NB4 (cell line): ENCODE measurements at places on chromosomes 2 and 18.

DNA sequence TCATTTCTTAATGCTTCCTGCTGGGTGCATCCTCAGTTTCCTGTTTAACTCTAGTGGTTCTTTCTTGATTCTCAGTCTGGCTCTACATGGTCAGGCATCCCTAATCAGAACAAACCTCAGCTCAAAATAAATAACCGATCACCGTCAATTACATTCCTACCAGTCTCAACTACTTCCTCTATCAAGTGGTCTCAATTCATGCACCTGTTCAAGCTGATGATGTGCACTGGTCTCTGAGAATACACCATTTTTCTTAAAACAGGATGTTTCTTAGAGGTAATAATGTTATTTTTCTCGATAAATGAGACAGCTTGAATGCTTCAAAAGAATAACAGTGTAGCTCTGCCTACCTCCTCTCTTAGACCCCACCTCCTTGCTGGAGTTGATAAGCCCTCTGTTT, 420.9 kb downstream of the SOCS6 start:
- no peak for DNase-seq

DNA sequence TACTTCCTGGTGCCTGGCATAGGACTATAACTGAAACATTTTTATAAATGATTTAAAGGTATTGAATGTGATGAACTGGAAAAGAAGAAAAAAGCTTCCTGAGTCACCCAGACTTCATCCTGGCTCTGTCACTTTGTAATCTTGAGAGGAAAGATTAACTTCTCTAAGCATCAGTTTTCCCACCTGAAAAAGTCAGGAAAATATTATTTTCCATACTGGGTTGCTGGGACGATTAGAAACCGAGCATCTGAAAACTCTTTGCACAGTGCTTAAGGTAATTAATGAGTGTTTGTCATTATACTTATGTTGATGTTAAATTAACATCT, 71.8 kb downstream of the FMNL2 start:
- DNase-seq, result no peak

DNA sequence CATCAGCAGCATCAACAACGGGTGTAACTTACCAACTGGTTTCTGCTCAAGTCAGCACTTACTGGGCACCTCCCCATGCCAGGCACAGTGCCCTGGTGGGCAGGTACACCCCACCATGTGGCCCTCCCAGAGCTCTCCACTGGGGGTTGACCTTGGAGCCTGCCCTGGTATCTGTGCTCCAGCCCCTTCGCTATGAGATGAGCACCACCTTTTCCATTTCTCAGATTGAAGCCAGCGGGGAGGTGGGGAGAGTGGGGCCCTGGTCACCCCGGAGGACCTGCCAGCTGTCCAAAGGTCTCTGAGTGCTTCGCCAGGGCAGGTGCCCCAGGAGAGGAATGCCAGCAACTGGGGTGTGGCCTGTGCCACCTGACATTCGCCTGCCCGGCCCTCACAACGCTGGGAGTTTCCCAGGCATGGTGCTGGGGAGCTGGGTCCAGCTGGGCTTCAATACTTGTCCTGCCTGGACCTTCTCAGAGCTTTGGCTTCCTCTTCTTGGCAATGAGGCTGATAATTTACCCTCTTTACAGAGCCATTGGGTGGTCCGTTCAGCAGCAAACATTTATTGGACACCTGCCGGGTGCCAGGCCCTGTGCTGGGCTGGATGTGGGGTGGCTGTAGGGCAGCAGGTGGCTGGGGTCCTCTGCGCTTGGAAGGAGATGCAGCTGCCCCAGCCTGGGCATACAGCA, 5.9 kb upstream of the ZAP70 start:
- DNase-seq, result no peak

DNA sequence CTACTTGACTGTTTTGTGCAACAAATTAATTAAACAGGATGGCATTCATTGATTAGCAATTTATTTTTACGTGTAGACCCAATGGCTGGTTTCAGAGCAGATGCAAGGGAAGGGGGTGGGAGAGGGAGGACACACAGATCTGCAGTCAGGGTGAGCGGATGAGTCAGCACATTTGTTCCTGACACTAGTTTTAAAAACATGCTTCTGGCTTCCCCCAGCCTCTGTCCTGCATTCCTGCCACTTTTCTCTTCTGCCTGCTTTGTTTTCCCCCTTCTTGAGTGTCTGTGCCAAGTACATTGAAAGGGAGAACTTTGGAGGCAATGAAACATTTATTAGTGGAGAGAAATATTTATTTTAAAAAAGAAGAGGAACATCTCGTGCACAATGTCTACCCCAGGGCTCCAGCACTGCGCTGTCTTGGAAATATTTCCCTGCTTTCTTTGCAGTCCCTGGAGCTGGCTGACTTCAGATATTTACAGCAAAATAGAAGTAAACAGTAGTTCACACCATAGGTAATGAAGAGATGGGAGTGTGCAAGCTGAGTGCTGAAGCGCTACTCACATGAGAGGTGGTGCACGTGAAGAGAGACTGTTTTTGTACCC, 52.2 kb downstream of the NRP2 start:
- peak; percentile 68 for DNase-seq

GRCh38 chr18:59455728-59456276, 96.7 kb upstream of the LMAN1 start:
- peak; percentile 13 for DNase-seq

- DNase-seq, result no peak
Measured at GRCh38 chr2:9285921-9286320, 79.3 kb downstream of the ASAP2 start.

DNA sequence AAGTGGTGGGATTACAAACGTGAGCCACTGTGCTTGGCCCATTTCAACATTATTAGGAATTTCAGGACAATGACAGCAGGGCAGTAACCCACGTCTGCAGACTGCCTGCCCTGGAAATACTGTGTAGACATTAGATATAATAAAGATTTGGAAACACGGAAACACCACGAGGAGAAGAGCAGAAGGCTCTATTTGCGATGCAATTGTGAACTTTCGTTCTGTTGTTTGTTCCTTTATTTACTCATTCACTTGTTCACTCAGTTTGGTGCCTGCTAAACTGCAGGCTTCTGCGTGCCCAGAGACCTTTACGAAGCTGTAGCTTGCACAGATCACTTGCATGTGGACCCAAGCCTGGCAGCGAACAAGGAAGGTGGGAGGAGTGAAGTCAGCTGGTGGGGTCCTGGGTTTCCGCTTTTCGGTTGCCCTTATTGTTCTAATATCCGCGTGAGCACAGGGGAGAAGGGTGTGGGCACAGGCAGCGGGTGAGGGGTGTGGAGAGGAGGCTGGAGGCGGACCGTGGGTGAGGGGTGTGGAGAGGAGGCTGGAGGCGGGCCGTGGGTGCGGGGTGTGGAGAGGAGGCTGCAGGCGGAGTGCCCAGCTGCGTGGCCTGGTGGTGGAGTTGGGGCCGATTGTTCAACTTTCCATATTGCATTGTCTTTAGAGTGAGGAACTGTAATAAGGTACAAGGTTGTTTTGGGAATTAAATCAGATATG, 3.4 kb downstream of the COLEC11 start:
- peak; percentile 75 for DNase-seq

DNA sequence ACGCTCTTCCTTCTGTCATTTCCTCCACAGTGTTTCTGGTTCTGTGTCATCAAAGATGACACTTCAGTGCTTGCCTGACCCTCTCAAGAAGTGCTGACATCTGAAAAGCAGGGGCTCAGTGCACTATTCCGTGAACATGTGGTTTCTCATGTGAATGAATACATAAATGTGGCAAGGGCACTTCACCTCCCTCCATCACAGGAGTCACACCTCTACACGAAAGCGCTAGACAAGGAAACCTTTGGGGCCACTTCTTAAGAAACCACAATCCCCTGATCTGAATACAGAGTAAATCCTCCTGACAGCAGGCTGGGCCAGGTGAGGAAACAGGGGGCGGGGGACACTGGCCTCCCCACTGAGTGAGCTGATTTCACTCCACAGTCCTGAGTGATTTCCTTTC, 145.8 kb upstream of the ACAA2 start:
- DNase-seq, result no peak

DNA sequence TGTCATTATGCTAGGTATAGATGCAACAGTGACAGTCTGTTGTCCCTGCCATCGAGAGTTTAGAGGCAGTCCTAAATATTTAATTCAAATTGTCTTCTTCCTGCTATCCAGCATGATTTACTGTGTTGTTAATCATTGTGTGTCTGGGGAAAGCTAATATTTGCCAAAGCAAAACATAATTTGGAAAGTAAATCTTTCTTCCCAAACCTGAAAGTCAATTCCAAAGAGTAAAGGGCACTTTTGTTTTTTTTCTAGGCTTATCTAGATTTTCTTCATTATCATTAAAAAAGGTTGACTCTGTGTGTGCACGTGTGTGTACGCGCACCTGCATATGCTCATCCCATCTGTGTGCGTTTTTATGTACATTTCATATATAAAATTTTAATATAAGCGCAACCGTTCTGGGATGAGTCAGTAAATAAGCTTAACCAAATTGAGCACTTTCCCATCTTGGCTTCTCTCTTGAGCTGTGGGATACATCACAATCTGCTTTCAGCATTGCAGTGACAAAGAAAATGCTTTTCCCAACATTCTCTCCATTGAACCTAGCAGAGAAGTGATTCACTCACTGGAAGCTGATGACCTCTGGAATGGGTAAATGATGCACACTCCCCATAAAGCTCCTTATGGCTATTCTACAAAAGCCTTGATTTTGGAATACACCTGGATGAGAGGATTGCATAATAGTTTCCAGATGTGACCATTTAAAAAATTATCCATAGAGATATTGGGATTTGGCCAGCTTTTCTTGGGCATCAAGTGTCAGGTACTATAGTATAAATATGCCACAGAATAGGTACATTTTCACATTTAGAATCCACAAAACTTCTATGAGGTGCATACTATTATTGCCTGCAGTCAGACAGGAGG, 488.4 kb downstream of the ADCYAP1 start:
- no peak for DNase-seq

DNA sequence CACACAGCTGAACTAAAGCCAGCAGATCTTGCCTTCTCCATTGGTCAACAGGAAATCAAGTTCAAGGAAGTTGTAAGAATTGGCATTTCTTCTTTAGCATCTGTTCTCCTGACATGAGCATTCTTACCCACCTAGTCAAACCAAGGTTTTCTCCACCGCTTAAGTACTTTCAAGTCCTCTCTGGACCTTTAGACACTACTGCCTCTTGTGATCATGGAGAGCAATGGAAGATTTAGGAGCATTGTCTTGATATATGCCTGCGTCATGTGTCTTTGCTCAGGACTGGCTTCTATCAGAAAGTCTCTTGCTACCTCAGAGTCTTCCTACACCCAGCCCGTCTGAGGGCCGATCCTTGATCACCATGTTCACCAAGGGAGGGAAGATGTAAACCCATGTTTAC, 262.2 kb downstream of the PHLPP1 start:
- peak; percentile 15 for DNase-seq
